Stimulated activated CD4-positive, alpha-beta T cell treated with anti-CD3 and anti-CD28 coated beads, Interleukin-4, amount 100 ng/mL, for 1 hour (primary cell): ENCODE measurements at places on chromosomes 12 and 14.

- DNase-seq = no peak
Measured at GRCh38 chr12:109200825-109201495, 84.6 kb downstream of the ACACB start.

DNA sequence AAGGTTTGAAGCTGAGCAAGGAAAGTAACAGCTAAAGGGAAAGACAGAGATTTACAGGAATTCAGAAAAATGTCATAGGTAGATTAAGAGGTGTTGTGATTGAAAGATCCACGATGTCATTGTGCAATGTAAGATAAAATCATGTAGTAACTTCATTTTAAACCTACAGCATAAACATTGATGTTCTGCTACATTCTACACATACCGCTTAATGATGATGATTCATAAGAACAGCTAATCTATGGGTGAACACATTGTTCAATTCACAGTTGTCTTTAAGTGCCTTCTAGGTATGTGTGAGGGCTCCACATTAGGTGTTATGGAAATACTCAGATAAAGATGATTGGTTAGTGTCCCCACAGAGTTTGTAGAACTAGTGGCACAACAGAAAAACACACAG is 170.9 kb downstream of the GRIP1 start:
- DNase-seq = no peak

- peak; percentile 44 for DNase-seq
Measured at GRCh38 chr12:49548822-49549648, 10.2 kb downstream of the KCNH3 start.

DNA sequence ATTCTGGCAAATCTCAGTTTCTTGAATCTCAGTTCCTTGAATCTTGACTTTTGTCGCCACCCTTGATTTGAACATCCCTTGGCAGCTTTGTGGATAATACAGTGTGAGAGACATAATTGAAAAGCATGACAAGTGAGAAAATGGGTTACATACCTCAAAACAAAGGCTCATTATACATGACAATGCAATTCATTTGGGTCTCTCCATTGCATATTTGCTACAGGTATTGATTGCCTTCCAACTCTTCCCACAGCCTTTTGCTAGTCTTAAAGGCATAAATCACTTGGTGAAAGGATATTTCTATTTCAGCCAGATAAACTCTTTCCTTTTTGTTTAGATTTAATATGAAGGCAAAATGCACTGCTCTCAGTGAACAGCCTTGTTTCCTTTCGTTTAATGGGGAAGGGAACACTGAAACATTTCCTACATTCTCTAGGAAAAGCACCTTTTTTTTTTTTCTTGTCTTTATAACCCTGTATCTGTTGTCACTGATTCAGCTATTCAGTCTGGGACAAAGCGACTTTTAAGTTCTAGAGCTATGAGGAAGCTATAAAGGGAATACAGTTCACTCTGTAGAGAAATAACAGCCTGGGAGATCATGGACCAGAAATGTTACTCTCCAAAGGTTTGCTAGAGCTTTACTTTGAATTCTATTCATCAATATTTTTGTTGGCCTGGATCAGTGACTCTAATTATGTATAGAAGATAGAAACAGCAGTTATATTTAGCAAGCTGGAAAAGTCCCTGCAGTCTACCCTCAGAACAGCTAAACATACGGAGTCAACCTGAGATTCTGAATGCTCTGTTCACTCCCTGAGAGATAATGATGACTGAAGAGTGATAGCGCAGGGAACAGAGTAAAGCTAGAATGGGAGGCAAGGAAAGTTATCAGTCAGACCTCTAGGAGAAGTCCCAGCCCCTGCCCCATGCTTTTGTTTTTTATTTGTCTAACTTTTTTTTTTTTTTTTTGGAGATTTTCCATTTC is 311.4 kb downstream of the RGS6 start:
- no peak for DNase-seq

GRCh38 chr12:3493043-3493858 is 2.2 kb downstream of the PRMT8 start:
- no peak for DNase-seq

- DNase-seq = no peak
Measured at GRCh38 chr12:52455821-52456220, 3.9 kb upstream of the KRT6B start.

GRCh38 chr12:3310271-3311026 is 180.6 kb upstream of the PRMT8 start:
- no peak for DNase-seq

GRCh38 chr12:106956048-106956578 is 406 bp downstream of the TMEM263 start:
- DNase-seq = peak; percentile 56

DNA sequence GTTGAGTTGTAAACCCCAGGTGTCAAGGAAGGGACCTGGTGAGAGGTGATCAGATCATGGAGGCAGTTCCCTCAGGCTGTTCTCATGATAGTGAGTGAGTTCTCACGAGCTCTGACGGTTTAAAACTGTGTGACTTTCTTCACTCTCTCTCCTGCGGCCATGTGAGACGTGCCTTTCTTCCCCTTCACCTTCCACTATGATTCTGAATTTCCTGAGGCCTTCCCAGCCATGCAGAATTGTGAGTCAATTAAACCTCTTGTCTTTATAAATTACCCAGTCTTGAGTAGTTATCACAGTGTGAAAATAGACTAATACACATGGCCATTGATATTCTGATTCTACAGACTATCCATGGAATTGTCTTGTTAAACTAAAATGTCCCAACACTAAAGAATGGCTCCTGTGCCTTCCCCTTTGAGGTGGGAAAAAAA is 85.6 kb downstream of the SLC2A13 start:
- no peak for DNase-seq

DNA sequence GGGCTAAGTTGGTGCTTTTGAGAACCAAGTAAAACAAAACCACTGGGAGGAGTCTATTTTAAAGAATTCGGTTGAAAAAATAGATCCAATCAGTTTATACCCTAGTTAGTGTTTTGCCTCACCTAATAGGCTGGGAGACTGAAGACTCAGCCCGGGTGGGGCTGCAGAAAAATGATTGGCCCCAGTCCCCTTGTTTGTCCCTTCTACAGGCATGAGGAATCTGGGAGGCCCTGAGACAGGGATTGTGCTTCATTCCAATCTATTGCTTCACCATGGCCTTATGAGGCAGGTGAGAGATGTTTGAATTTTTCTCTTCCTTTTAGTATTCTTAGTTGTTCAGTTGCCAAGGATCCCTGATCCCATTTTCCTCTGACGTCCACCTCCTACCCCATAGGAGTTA is 1.8 kb upstream of the RAB5B start:
- no peak for DNase-seq

- no peak for DNase-seq
Measured at GRCh38 chr14:103194256-103195045, 71.2 kb downstream of the TNFAIP2 start.

GRCh38 chr14:89444044-89444443 is 27.0 kb upstream of the FOXN3 start:
- peak; percentile 48 for DNase-seq

DNA sequence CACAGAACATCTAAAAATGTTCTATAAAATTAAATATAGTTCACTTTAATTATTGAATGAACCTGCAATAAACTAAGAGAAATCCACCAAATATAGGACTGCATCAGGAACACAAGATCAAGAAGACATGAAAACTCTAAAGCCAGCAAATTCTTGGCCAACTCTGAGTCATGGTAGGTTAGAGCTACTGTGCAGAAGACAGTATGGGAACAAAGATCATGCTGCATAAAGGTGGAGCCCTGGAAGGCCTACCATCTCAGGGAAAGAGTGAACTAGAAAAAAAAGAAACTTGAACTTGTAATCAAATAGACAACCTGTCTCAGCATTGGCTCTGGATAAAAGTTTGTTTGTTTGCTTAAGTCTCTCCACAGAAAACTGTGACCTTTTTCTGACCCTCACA is 66.9 kb upstream of the CNOT2 start:
- DNase-seq = no peak

GRCh38 chr12:13591488-13591887 is 389.9 kb downstream of the GRIN2B start:
- no peak for DNase-seq

GRCh38 chr12:89528434-89528833 is 2.6 kb upstream of the POC1B start:
- DNase-seq = no peak

DNA sequence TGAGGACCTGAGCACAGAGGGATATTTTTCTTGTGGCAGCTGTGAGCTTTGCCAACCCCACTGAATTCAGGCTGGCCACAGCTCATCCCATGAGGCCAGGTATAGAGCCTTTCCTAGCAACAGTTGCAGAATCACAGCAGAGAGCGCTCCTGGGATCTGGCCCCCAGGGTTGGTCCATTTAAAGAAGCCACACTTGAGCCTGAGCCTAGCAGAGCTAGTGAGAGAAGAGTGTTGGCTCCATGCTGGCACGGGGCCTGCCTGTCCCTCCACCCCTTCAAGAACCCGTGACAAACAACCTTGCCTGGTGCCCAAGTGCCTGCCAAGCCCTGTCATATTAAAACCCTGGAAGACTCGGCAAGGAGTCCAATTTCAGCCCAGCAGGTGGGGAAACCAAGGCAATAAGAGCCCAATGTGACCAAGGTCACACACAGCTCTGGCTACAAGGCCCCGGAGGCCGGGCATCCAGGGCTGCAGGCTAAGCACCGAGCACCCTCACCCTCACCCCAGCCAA is 91.6 kb downstream of the LRRC74A start:
- no peak for DNase-seq

GRCh38 chr14:54908190-54908589 is 5.6 kb upstream of the GCH1 start:
- no peak for DNase-seq

DNA sequence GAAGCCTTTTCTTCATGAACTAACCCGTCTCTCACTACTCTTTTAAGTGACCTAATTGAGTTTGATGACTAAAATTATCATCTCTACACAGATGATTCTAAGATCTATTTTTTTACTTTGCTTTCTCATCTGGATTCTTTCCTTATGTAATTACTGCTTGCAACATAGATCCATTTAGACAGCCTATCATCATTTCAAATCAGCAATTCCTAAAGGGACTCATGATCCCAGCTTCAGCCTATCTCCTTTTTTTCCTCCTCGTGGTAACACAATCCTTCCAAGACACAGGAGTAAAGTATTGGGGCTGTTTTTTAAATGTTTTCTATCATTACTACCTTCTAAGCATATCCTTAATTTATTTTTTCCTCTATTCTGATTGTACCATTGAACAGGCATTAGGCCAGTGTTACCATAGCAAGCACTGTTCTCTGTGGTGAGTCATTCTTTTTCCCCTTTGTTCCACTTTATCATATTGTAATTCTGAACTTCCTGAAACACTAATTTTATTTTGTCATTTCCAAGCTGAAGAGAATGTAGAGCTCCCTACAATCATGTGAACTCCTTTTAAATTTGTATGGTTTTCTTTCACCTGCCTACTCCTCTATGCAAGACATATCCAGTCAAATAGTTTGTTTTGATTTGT is 190.4 kb upstream of the FAR2 start:
- no peak for DNase-seq

DNA sequence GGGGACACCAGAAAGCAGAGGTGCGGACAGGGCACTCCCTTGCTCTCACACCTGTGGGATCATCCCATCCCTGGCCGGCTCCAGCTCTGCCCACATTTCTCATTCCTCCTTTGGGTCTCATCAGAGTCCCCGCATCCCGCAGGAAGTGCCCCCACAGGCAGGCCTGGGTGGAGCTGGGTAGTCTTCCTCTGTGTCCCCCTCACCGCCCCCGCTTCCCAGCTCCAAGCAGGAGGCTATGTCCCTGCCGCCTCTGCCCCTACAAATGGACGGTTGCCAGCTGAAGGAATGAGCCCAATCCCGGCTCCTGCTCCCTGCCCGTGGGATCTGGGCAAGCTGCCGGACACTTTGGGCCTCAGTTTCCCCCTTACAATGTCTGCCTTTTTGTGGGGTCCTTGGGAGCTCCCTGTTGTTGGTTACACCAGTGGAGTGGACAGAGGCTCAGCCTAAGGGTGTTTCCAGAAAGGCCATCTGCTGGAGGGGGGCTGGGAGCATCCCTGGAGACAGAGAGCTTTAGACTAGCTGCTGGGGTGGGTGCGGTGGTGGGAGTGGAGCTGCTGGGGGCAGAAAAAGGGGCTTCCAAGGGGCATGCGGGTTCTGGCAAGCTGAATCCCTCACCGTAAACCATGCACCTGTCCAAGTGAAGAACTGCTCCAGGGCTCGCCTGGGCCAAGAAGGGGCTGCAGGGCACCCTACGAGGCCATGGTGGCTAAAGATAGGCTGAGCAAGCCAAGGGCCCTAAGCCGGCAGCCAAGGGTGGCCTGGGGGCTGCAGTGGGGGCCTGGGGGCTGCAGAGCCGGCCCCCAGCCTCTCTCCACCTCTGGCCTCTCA is 7.9 kb upstream of the GPR132 start:
- DNase-seq = no peak

- DNase-seq = no peak
Measured at GRCh38 chr14:88439088-88439487, 53.6 kb downstream of the SPATA7 start.

- no peak for DNase-seq
Measured at GRCh38 chr12:84038242-84038641, 874.4 kb downstream of the SLC6A15 start.

DNA sequence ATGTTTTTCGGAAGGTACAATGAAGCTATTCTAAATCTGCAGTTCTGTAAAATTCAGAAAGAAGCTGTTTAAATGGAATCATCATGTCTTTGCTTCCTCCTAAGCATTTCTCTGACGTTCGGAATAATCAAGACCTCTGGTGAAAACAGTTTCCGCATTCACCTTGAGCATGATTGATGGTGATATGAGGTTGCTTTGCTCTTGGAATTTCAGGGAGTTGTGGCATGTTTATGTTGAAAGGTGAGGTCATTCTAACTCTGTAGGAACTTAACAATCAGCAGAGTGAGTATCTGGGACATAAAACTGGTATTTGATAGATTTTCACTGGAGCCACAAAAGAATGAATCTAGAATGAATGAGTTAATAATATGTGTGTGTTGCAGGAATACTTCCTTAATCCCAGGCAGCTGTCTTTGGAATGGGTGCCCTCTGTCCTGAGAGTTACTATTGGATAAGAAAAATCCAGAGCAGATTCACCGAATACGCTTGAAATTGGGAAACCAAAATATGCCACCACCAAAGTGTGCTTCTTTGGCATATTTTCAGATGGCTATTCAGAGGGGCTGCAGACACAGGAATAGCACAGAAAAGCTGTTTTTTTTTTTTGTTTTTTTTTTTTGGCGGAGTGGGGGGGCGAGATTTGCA is 599.1 kb downstream of the CCER1 start:
- no peak for DNase-seq

DNA sequence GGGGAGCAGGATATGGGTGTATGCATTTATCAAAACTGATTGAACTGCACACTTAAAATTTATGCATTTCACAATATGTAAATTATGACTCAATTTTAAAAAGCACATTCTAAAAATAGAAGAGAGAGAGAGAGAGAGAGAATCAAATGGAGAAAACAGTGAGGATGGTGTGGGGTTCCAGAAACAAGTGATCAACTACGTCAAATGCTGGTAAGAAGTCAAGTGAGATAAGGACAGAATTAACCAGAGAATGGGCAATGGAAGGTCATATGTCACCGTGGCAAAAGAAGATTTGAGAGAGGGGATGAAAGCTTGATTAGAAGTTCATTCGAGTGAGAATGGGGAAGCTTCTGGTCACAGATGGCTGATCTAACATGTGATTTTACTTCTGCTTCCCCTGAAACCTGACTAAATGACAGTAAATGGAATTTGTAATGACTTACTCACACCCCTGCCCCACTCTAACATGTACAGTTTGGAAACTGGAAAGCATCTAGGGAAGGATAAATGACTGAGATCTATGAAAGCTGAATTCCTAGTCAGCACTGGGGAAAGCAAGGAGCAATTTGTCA is 276.5 kb upstream of the AMIGO2 start:
- no peak for DNase-seq

- DNase-seq = no peak
Measured at GRCh38 chr12:68559984-68560850, 50.5 kb upstream of the RAP1B start.

GRCh38 chr12:5310151-5310550 is 121.8 kb upstream of the NTF3 start:
- DNase-seq = no peak

- DNase-seq = no peak
Measured at GRCh38 chr14:91858536-91859275, 8.6 kb downstream of the TC2N start.
